Activated CD4-positive, alpha-beta T cell treated with anti-CD3 and anti-CD28 coated beads for 36 hours (primary cell): ENCODE measurements at places on chromosomes 3 and 15.

DNA sequence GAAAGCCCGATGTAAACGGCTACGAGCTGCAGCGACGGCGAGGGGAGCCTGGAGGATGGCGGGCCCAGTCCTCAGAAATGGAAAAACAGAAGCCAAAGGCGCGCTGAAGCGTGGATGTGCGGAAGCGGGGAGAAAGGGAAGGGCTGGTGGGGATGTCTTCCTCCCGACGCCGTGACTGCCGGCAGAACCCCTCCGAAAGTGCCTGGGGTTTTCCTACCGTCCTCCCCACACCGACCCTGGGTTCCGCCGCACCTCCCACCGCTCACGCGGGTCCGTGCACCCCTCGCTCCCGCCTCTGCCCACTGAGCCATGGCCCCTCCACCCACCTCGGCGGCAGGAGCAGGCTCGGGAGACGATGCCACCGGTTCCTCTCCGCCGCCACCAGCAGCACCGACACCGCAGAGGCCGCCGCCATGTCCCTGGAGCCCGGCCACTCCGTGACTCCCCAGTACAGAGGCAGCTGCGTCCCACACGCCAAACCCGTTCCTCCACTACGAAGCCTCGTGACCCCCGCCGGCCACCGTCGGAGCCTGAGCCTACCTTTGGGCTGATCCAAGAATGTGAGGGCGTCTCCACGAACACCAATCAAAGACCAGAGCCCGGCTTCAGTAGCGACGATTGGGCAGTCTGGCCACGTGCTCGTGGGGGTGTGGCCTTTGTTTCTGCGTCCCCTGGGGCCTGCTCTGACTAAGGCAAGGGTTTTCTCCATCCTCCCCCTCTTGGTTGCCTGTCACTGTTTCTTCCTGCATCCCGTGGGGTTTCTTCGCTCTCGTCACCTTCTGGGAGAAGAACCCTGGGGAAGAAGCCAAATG, at the start of gene MCCC1:
Gene MCCC1, minus strand, starts transcription at position 471 of the 812 bp plus-strand sequence. Its CDS starts 56 bp downstream, at position 415.
- DNase-seq: peak; percentile 99

DNA sequence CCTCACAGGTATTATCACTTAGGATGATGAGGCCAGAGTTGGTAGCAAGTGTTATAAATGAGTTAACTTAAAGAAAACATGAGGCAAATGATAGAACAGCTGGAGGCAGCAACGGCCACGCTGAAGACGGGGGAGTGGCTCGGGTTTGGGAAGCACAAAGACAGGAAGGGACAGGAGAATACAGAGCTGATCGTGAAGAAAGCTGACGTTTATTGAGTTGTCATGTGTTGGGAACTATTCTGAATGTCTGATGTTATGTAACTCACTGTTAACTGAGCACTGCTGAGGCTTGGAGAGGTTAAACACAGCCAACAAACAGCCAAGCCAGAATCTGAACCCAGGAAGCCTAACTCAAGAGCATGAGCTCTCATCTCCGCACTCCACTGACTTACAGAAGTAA, 42.3 kb downstream of the FGD5 start:
- DNase-seq: no peak

GRCh38 chr3:121794264-121794983, 40.4 kb downstream of the IQCB1 start:
- no peak for DNase-seq

DNA sequence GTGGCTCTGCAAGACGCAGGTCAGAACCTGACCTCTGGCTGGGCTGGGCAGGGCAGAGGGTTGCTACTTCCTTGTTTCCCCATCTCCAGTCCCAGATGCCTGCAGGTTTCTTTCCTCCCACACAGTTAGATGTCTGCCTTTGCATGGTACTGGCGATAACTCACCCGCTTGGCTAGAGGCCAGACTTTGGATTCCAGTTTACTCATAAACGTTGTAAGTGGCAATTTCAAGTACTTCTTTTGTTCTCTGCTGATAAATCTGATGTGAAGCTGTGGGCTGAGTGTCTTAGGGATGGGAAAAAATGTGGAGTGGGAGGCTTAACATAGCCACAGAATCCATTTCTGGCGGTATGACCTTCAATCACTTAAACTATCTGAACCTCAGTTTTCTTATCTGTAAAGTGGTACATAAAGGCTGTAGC, 194.2 kb downstream of the EBLN2 start:
- DNase-seq: no peak

- peak; percentile 55 for DNase-seq
Observed at GRCh38 chr15:58457466-58457965, 25.7 kb downstream of the LIPC start.

- no peak for DNase-seq
Observed at GRCh38 chr3:4314688-4315087, 11.5 kb downstream of the SETMAR start.

- no peak for DNase-seq
Observed at GRCh38 chr3:144369129-144369879, 397.7 kb downstream of the DIPK2A start.

- DNase-seq: no peak
Observed at GRCh38 chr3:171168086-171168485, 141.6 kb upstream of the SLC2A2 start.

DNA sequence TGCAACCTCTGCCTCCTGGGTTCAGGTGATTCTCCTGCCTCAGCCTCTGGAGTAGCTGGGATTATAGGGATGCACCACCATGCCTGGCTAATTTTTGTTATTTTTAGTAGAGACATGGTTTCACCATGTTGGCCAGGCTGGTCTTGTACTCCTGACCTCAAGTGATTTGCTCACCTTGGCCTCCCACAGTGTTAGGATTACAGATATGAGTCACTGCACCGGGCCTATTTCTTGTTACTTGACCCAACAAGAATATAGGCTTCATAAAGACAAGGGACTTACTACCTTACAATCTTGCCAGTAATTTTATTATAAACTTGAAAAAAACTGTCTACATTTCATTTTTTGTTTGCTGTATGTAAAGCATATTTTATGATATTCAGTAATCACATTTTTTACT, 21.4 kb upstream of the ZBTB47 start:
- DNase-seq: no peak

GRCh38 chr15:92586383-92586942, 69.1 kb downstream of the FAM174B start:
- no peak for DNase-seq

GRCh38 chr15:48119277-48119676, 1.5 kb upstream of the SLC24A5 start:
- no peak for DNase-seq

DNA sequence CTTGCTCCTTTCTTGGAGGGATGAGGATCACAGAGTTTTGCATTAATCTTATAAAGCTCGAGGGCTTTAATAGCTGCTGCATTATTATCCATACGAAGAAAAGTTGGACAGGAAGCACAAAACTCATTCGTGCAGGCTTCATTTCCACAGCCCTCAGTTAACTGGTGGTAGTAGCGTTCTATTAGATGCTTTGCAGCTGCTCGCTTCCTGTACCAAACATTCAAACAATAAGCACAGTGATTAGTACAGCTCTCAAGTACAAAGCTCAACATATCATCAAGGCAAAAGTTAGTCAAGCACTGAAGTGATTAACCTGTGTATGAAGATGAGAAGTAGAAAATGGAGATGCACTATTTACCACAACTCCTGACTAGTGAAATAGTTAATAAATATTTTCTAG, 63.3 kb downstream of the UBE3A start:
- no peak for DNase-seq

DNA sequence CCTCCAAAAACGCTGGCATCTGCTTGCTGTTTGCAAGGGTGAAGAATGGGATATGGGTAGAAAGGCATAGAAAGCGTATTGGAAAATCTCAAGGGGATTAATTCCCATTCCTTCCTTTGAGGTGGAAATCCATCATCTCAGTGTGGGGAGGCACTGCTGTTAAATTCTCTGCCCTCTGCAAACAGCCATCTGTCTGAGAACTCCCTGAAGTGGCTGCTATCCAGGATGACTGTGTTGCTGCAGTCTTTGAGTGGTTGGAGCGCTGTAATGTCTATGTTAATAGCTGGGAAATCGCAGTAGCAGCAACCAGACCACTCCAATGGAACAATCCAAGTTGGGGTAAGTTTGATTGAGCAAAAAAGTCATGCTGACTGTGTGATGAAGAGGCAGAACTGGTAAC, 625.9 kb downstream of the NLGN1 start:
- no peak for DNase-seq

DNA sequence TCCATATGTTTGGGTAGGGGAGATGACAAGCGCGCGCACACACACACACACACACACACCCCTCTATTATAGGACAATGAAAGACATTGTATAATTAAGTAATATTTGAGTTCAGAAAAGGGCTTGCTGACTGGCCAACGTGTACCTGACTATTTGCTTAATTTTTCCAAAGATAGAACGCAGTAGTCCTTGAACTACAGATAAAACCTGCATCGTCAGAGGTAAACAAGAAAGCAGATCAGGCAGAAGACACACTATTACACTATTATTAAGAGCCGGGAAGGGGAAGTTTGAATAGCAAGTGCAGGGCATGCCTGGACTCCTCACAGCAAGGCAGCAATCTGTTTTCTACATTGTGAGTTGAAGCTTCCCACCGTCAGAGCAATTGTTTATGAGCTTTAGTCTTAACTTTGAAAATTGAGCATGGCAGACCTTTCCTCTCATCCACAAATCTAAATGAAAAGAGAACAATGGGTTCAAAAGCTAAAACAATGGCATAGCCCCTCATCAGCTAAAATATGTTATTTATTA, 427.7 kb downstream of the GABRG3 start:
- no peak for DNase-seq

DNA sequence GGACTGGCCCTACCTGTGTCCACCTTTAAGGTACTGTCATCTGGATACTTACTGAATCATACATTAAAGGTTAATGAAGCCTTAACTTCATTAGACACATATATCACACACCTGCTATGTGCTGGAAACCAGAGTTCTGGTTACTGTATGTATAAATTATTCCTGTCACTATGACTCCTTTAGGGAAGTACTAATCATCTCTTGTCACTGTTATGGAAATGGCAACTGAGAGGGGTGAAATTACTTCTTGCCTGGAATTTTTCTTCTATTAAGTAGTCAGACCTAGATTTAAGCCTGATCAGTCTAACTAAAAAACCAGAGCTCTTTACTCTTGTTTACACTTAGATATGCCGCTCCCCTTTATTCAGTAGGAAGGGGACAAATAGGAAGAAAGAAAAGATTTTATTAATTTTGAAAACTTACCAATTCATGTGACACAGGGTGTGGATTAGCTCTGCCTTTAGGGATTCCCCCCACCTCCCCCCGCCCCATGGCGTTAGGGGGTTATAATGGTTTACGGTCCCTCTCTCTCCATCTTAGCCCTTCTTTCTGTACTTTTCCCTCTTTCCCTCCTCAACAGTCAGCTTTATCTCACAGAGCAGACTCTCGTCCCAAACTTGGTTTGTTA, 152.5 kb downstream of the KLHL25 start:
- no peak for DNase-seq

DNA sequence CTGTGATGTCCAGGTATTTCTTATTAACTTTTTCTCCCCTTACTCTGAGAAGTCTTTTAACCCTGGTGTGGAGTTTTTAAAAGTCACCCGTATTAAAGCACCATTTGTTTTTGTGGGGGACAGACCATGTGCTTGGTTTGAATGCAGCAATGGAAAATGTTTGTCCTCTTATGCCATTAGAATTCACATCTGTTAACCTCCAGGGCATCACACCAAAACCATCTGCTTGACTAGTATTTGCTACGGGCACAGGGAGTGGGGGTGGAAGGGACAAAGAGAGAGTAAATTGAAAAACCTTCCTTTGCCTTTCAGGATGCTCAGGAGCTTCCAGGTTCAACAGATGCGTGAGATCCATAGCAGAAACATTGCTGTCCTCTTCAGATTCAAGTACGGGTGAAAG, 61.4 kb upstream of the GOLGA8B start:
- no peak for DNase-seq

DNA sequence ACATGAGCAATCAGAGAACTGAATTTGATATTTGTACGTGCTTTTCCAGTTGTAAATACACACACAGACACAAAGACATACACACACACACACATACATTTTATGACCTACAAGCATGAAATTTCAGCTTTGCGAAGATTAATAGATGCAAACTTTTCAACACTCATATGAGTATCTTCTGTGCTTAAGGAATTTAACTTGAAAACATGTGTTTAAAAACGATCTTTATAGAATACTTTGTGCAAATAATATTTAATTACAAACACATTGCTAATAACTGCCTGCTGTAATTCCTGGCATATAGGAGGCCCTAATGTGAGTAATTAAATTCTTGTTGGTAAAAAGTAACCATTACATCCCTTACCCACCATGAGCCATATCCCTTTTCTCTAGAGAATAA, 107.7 kb upstream of the PLSCR5 start:
- DNase-seq: no peak

DNA sequence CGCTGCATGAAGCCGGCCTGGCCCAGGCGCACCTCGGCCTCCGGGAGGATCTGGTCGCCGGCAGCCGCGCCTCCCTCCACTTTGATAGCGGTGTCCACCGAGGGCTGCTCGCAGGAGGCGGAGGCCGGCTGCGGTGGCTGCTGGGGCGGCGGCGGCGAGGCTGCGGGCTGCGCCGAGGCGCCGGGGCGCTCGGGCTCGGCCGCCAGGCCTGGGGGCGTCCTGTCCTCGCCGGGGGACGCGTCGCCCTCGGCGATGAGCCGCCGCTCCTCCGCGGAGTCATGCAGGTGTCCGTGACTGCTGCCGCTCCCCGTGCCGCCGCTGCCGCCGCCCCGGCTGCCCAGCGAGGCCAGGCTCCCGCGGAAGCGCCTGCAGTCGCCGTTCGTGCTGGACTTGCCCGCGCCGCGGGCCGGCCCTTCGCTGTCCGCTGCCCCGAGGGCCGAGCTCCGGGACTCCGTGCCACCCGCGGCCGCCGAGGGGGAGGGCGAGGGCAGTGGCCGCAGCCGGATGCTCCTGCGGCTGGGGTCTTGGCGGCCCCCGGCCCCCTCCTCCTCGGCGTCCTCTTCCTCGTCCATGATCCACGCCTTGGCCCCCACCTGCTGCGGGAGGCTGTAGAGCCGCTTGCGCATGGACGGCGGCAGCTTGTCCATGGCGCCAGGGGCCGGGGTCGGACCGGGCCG, 996 bp downstream of the HCN4 start:
- no peak for DNase-seq

- DNase-seq: peak; percentile 48
Observed at GRCh38 chr15:60179786-60180391, 175.8 kb downstream of the FOXB1 start.

- no peak for DNase-seq
Observed at GRCh38 chr3:1723726-1724125, 374.9 kb upstream of the CNTN4 start.

GRCh38 chr3:155492841-155493240, 199.4 kb upstream of the STRIT1 start:
- DNase-seq: no peak

DNA sequence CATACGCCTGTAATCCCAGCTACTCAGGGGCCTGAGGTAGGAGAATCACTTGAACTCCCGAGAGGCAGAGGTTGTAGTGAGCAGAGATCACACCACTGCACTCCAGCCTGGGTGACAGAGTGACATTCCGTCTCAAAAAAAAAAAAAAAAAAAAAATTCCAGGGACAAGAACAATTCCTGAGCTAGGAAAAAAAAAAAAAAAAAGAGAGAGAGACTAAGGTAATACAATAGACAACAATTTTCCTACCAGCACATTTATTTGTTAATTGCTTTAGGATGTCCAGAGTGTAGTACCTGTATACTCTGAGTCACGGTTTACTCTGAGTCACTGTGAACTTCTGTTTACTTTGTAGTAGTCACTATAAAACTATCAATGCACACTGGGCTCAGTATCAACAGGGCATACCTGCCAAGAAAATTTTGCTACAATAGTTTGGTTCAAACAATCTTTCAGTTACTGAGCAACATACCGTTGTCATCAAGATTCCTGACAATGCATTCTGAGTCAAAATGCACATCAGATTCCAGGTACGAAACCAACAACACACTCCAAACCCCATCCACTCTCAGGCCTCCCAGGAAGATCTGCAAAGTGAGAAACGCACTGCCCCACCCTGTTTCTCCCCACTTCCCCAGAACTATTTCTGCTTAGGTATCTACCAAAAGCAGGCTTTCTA, 28.3 kb downstream of the IGF2BP2 start:
- DNase-seq: no peak
